ENCODE measurements at places on chromosomes 4 and X.

DNA sequence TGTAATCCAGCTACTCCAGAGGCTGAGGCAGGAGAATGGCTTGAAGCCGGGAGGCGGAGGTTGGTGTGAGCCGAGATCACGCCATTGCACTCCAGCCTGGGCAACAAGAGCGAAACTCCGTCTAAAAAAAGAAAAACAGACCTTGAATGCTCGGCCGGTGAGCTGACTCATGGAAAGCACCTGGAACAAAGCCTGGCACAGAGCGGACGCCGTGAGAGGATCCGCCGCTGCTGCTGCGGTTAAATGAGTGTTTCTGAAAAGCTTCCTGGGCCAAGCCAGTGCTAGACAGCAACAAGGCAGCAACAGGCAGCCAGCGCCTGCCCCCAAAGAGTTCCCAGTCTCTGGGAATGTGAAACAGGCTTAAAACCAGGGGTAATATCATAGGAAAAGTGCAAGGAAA lies 186.4 kb downstream of the AFAP1 start:
- DNase-seq, result no peak

DNA sequence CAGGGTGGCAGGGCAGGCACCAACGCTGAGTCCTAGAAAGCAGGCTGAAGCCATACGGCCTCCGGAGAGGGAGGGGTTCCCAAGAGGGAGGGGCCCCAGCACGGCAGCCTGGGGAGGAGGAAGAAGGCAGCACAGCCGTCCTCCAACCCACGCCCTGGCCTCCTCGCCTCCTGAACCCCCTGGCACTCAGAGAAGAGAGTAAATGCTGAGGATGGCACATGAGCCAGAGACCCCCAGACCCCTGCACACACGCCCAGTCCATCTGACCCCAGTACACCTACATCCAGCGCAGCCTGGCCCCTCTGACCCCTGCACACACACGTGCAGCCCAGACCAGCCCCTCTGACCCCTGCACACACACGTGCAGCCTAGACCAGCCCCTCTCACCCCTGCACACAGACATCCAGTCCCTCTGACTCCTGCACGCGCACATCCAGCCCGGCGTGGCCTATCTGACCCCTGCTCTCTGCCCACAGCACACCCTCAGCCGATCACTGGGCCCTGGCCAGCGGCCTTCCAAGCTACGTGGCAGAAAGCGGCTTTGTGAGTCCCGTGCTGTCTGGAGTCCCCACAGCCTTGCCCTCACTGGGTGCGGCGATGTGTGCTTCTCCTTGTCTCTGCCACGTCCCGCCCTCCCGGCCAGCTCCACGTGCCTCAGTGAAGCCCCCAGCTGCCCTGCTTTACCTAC lies 18.5 kb downstream of the ATP5ME start:
- no peak for DNase-seq

DNA sequence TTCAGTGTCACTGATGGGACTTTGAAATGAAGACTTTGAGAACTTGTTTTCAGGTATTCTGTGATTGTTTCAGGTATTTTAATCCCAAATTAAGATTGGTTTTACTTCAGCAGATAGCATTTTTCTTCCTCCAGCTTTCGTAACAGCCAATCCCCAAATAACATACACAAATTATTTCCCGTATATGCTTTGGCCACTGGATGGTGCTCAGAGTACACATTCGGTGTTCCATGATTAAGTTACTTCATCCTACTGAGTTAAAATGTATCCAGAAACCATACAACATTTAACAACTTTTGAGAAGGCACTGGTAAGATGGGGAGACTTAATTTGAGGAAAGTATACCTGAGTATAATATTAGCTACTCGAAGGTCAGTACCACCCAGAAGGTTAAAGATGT lies 233.4 kb upstream of the FAM47A start:
- no peak for DNase-seq

DNA sequence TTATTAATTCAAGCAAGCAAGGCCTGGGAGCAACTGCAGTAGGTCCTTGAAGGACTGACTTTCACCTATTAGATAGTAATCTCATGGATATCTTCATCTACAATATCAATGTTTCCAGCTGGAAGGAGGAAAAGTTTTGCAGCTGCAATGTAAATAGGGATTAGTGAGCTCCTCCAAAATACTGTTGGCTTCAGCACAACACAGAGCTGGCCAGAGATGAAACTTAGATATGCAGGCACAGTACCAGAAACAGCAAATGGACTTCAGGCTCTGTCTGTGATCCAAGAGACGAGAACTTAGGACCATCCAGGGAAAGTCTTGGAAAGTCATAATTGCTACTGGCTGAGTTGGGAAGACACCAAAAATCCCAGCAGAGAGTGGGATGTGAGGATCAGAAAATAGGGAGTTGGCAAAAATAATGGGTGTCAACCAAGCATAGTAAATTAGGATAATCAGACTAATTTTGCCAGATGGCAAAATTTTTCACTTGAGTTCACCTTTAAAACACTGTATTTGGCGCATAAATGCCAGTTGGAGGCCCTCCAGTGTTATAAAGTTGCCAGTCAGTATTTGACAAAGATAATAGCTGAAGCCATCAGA lies 57.5 kb downstream of the PARM1 start:
- DNase-seq, result no peak

- no peak for DNase-seq
These were observed 85.3 kb downstream of the ZNF518B start for GRCh38 chr4:10371869-10372471.

GRCh38 chr4:33071535-33071934 lies 2351.4 kb downstream of the PCDH7 start:
- DNase-seq, result no peak

DNA sequence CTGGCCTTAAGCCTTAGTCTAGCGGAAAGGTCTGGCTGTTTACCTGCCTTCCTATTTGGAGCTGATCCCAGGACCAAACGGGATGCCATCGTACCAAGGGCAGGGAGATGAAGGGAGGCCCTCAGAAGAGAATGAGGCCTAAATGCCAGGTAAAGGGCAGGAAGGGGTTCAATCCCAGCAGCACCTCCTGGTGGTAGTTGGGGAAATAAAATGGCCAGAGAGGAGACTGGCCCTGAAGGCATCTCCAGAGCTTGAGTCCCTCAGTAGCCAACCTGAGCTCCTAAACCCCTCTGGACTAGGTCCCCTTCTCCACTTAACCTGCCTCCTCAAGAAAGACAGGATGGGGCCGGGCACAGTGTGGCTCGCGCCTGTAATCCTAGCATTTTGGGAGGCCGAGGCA lies 53.7 kb downstream of the KDM5C start:
- DNase-seq, result no peak

- DNase-seq, result no peak
These were observed 278.8 kb upstream of the DIAPH2 start for GRCh38 chrX:96405842-96406241.

- no peak for DNase-seq
These were observed 60.8 kb downstream of the DDX60 start for GRCh38 chr4:168257768-168258167.

DNA sequence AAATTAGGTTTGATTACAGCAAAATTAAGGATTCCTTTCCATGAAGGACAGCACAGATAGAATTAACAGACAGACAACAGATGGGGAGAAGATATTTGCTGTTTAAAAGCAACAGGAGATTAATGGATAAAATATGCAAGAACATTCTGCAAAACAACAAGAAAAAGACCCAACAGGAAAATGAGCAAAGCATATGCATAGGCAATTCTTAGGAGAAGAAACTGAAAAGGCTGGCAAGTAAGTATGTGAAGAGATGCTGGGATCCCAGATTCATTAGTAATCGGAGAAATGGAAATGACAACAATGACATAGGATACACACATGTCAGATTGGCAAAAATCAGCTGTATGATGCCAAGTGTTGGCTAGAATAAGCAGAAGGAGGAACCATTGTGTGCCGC lies 27.5 kb upstream of the HMGB3 start:
- no peak for DNase-seq

DNA sequence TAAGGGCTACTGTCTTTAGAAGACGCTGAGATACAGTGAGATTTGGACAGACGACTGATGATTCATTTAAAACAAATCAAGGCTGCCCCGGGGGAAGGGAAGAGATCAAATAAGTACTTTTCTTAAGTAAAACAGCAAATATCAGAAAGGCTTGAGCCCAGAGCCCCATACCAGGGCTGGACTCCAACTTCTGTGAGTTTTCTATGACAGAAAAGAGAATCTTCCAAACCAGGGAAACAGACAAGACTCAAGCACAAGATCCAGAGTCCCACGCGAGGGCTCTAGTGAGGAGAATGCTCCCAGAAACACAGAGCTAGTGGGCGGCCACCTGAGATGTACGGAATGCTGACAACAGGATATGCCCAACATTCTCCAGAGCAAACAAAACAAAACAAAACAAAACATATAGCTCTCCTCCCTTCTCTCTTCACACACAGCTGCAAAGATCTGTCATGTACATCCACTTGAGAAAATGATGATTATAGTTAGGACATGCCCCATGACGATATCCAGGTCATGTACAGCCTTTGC lies 13.1 kb downstream of the ACSL1 start:
- no peak for DNase-seq

Measured in stimulated activated CD4-positive, alpha-beta T cell treated with anti-CD3 and anti-CD28 coated beads, TNF-alpha, amount 100 ng/mL, for 4 hours (primary cell).